ENCODE measurements at places on chromosomes 1 and 21.
A peak's percentile ranks its signal among the peaks of the same experiment; 100 is the strongest.

DNA sequence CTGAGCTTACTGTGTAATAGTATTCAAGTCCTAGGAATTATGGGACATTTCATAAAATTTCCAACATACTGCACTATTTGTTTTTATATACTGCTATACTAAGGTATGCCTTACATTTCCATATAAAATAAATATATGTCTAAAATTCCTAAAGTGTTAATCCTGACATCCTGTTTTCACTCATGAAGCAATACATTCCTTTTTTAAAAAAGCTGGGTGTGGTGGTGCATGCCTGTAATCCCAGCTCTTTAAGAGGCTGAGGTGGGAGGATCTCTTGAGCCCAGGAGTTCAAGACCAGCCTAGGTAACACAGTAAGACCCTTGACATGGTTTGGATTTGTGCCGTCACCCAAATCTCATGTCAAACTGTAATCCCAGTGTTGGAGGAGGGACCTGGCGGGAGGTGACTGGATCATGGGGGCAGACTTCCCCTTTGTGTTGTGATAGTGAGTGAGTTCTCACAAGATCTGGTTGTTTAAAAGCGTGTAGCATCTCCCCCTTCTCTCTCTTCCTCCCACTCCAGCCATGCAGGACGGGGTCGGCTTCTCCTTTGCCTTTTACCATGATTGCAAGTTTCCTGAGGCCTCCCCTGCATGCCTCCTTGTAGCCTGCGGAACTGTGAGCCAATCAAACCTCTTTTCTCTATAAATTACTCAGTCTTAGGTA lies 5.8 kb downstream of the CDC42BPA start:
- no peak for DNase-seq

DNA sequence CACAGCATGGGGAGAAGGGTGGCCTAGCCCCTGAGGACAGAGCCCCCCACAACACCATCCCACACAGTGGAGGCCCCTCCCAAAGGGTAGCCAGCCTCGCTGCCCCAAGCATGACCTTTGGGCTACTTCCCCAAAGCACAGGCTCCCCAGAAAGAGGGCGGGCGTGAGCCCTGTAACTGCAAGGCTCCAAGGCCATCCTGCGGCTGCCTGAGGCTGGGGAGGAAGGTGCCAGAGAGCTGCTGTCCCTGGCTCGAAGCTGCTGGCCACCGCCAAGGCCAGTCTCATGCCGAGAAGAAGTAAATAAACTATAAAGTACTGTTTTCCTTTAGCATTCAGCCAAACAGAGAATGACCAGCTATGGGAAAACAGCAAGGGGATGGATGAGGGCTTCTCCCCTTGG lies 27.5 kb downstream of the UBASH3A start:
- DNase-seq = no peak

GRCh38 chr1:98813738-98814309 lies 152.3 kb downstream of the SNX7 start:
- DNase-seq = no peak

DNA sequence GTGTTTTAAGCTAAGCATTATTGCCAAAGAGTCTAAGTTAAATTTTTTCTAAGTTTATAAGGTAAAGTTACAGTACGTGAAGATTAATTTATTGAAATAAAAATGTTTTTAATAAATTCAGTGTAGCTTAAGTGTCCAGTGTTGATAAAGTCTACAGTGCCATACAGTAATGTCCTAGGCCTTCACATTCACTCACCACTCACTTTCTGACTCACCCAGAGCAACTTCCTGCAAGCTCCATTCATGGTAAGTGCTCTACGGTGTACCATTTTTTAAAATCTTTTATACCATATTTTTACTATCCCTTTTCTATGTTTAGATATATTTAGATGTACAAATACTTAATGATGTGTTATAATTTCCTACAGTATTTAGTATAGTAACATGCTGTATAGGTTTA lies 173.2 kb downstream of the CACNA1E start:
- DNase-seq = no peak

DNA sequence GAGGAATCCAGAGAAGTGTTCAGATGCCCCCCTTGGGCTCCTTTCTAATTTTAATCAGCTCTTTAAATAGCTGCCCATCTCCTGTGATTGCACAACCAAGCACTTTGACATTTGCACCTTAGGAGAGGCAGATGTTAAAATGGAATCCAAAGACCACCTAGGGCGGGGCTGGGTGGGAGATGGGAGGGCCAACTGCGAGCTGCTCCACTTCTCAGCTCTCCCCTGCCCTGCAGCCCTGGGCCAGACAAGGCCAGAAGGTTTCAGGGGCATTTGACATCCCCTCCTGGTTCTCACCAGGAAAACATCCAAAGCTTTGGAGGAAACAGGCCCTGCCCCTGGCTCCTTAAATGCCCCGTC lies 106.9 kb downstream of the DHRS3 start:
- DNase-seq = no peak

DNA sequence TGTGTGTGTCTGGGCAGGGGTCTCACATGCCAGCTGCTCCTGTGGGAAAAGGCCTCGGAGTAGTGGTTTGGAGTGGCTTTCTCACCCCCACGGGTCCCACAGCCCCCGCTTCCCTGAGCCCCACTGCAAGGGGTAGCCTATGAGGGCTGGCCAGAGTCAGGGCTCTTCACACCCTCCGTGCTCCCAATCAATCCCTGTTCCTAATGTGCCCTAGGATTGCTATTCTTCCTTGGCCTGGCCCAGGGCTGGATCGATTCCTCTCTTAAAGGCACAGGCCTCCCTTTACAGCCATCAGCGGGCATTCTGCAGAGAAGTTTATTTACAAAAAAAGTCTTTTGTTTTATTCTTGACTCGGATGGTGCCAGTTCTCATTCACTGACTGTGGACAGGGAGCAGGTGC lies 19.3 kb upstream of the ACTL8 start:
- DNase-seq = no peak

DNA sequence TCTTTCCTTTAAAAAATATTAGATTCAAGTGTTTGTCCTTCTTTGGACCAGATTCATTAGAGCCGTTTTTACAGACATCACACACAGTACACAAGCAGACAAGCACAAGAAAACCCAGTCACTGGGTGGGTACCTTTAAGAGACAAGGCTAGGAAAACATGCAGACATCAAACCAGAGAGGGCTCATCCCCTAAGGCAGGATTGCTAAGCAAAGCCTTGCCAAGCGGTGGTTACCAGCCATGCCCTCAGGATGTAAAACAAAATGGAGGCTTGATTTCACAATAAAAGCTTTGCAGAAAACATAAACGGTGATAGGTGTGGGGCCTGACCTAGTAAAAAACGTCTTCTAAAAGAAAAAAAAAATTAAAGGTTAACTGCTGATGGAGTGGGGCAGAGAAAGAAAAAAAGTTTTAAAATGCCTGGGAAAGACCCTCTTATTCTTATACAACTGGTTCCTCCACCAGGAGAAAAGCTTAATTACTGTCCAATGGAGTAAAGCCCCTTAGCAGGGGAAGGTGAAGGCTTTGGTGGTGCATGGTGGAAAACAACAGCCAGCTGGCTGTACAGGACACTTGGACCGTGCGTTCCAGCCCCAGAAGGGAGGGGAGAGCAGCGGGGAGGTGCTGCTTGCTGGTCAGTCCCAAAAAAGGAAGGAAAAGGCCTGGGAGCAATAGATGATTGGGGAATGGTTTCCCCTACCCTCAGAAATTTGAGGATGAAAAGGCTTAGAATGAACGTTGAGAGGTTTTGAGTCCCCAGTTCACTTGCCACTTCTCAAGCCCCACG lies 30.4 kb upstream of the FMO1 start:
- DNase-seq = no peak

GRCh38 chr1:59007820-59008598 lies 224.2 kb upstream of the JUN start:
- peak; percentile 29 for DNase-seq

GRCh38 chr1:158121604-158122254 lies 59.0 kb upstream of the CD1D start:
- peak; percentile 46 for DNase-seq

DNA sequence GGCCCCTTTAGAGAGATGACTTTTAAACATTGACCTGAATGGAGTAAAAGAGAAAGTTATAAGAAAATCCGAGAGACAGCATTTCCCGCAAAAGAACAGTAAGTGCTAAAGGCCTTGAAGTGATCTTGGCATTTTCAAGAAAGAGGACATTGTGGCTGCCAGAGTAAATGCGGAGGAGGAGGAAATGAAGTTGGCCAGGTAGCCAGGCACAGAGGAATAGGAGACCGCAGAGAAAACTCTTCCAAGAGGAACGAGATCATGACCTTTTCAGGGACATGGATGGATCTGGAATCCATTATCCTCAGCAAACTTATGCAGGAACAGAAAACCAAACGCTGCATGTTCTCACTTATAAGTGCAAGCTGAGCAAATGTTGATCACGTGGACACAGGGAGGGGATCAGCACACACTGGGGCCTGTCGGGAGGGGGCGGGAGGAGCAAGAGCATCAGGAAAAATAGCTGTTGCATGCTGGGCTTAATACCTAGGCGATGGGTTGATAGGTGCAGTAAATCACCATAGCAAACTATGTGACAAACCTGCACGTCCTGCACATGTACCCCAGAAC lies 49.7 kb downstream of the EEIG2 start:
- DNase-seq = no peak

GRCh38 chr1:77533660-77534305 lies 148.7 kb downstream of the ZZZ3 start:
- DNase-seq = peak; percentile 53

GRCh38 chr1:171126504-171126903 lies 35.8 kb downstream of the FMO3 start:
- DNase-seq = no peak

GRCh38 chr1:46180082-46180616 lies 3.9 kb upstream of the P3R3URF start:
- DNase-seq = no peak

DNA sequence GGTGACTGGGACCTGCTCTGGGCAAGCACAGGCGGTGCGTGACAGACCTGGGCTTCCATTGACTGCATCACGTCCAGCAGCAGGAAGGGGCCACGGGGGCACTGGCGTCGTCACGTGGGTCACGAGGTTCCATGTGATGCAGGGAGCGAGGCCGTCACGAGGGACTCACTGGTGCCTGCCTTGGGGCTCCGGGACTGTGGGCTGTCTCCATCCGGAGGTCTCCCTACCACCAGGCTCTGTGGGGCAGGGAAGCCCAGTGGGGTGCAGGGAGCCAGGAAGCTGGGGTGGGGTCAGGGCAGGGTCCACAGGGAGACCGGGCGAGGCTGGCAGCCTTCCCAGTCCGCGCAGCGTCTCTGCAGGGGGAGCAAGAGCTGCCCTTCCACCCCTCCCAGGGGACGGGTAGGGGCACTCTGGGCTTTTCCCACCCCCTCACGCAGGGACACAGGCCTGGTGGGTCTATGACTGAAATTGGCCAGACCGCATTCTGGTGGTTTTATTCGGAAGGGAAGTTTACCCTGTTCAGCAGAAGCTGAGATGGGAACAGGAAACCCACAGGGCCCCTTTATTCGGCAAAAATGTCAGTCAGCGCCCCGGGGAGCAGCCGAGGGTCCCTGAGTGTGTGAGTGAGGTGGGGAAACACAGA lies 416 bp upstream of the TNFRSF14 start:
- no peak for DNase-seq

DNA sequence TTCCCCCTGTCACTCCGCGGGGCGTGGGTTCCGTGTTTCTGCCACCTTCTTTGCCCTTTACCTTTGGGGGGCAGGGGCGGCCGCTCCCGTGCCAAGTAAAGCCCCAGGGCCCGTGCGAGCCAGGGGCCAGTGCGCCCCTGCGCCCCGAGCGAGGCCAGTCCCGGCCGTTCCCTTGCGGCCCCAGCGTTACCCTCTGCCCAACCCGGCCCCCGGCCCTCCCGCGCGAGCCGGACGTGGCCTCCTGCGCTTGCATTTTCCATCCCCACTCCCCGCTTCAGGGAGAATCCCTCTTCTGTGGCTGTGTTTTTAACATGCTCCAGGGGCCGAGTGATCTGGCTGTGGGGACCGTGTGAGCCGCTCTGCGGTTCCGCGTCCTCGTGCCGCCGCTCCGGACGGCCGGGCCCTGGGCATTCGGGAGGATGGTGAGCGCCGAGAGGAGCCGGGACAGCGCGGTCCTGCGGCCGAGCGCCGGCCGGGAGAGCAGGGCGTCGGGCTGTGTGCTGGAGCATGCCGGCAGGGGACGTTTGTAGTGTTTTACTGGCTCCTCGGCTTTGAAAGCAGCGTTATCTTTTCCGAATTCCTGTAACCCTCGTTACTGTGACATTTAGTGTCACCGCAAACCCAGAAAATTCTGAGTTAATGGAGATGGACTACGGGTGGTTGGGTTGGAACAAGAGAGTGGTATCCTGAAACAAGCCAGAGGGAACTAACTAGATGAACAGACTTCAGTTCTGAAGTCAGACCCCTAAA lies 1.0 kb downstream of the GALNT2 start:
- peak; percentile 20 for DNase-seq

- no peak for DNase-seq
These were observed 17.5 kb upstream of the TFF3 start for GRCh38 chr21:42332557-42333317.

DNA sequence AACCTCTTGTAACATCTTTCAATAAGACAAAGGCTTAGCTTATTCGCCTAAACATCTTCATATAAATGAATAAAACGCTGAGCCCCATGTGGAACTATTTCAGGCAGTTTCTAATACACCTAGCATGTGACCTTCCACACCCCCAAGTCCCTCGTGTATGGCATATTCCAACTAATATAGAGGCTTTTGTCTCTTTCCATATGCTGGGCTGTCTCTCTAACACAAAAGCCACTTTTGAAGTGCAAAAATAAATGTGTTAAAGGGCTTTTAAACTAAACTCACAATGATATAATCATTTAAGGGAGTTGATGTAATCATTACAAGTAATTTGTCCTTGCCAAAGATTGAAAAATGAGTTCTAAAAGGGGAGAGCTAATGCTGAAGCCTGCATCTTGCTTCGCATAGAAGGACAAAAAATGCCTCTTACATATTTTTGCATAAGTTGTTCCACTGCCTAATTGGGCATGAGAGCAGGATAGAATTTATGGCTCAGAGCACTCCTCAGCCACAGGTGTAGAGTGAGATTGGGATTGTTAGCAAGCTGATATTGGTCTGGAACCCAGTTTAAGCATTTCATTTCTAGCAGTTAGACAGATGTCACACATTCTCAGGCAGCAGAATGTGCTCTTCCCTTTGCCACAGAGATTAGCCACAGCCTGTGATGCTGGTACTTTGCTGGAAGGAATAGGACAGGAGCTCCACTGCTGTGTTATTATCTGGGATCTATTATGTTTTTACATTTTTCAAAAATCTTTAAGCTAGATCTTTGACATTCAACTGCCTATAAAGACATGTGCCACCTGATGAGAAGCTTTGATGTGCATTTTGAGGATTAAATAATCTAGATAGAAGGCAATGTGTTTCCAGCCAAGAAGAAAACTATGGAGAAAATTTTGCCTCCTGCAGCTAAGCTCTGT lies 1044.4 kb downstream of the ADGRL2 start:
- DNase-seq = no peak

GRCh38 chr1:3135073-3135702 lies 66.2 kb downstream of the PRDM16 start:
- DNase-seq = no peak

GRCh38 chr1:40886318-40887011 lies 24.3 kb upstream of the CITED4 start:
- DNase-seq = no peak

- no peak for DNase-seq
These were observed 9.5 kb downstream of the FCER1A start for GRCh38 chr1:159311679-159312078.

GRCh38 chr1:26744075-26744959 lies 43.4 kb upstream of the PIGV start:
- no peak for DNase-seq

- peak; percentile 34 for DNase-seq
These were observed at the start of gene ZDHHC18 for GRCh38 chr1:26826261-26827105. Gene ZDHHC18, plus strand, starts transcription at chr1:26826688. Its CDS starts 117 bp downstream, at chr1:26826805.

GRCh38 chr21:46482225-46482845 lies 23.6 kb downstream of the DIP2A start:
- no peak for DNase-seq

GRCh38 chr1:33005838-33006421 lies 30.8 kb downstream of the AK2 start:
- DNase-seq = no peak

GRCh38 chr1:86567878-86568277 lies 21.0 kb downstream of the CLCA4 start:
- DNase-seq = no peak

All from kidney glomerular epithelial cell (primary cell).